Spinal cord (tissue), 10 donors: ENCODE measurements at places on chromosomes 12 and 14. TPM values are rescaled to one million over a fixed set of nuclear protein-coding genes. Genes with fewer than 3 reads are reported as not detected.

GRCh38 chr14:105568859-105569766, 42.7 kb downstream of the TMEM121 start:
- no peak overlapping the region for H3K27ac ChIP-seq
- no peak overlapping the region for H3K4me3 ChIP-seq
- H3K36me3 ChIP-seq = no peaks in the 10 kb centered on the region
- no peaks in the 10 kb centered on the region for H3K4me1 ChIP-seq
- no peak for DNase-seq
- no peaks in the 10 kb centered on the region for H3K27me3 ChIP-seq

DNA sequence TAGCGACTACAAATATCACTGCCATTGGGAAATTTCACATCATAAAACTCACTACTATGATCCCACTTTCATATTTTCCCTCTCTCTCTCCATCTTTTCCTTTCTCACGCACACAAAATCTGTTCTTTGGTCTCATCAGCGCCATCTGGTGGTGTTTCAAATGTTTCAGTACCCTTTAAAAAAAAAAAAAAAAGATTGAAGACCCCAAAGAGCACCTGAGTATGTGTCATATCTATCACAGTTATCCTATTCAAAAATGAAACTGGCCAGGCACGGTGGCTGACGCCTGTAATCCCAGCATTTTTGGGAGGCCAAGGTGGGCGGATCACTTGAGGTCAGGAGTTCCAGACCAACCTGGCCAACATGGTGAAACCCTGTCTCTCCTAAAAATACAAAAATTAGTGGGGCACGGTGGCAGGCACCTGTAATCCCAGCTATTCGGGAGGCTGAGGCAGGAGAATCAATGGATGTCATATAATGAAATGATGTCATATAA, 72.4 kb downstream of the TTC9 start:
- no peaks in the 10 kb centered on the region for H3K27me3 ChIP-seq
- H3K36me3 ChIP-seq = no peaks in the 10 kb centered on the region
- H3K27ac ChIP-seq = no peak overlapping the region
- peak; percentile 77 for DNase-seq
- no peaks in the 10 kb centered on the region for H3K4me1 ChIP-seq

DNA sequence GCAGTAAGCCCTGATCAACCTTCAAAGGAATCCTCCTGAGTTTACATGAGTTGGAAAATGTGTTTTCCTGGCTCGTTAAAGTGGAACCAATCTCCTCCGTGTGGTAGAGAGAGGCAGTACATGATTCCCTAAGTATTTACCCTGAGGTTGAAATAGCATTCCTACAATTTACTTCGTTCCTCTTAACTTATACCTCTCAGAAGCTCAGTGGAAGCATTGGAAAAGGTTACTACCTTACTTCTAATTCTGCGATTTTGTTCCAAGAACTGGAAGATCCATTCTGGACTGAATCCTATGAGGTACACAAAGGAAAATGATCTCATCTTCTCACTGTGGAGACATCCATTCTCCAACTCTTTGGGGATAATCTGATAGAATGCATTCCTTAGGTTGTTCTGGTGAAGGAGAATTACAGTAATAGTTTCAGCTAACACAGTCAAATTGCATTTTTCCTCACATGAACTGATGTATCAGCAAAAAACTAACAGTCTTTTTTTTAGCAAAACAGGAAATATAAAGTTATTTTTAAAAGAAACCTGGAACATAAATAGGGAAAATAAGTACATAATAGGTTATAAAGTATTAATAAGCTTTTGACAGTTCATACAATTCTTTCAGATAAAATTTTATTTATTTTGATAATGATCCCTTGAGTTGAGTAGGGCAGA, 475.6 kb downstream of the PDZRN4 start:
- H3K27me3 ChIP-seq = no peaks in the 10 kb centered on the region
- H3K4me1 ChIP-seq = no peaks in the 10 kb centered on the region
- peak; percentile 40 for DNase-seq
- H3K36me3 ChIP-seq = no peaks in the 10 kb centered on the region
- no peak overlapping the region for H3K27ac ChIP-seq

DNA sequence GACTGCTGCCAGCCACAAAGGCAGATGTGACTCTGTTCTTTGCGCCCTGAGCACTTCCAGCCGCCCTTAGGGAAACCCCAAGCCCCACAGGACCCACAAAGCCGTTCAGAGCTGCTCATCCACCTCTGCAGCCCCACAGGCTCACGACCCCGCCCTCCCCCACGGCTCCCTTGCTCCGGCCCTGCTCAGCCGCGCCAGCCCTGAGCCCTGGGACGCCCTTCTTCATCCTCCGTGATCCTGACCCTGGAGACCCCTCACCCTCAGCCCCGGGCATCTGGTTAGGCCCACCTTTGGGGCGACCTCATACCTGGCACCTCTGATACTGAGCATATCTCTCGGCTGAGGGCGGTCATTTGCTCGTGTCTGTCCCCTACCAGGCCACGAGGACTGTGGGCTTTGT, 125.8 kb upstream of the EVL start:
- H3K4me3 ChIP-seq = no peak overlapping the region
- peaks cover 65% of the 10 kb centered on the region for H3K36me3 ChIP-seq
- no peaks in the 10 kb centered on the region for H3K27me3 ChIP-seq
- H3K27ac ChIP-seq = no peak overlapping the region

DNA sequence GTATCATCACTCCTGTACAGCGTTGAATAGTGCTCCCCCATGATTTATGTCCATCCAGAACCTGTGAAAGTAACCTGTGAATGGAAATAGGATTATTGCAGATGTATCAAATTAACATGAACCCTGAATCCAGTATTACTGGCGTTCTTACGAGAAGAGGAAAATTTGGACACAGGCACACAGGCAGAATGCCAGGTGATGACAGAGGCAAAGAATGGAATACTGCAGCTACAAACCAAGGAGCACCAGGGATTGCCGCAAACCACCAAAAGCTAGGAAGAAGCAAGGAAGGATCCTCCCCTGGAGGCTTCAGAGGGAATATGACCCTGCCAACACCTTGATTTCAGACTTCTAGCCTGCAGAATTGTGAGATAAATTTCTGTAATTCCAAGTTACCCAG, 113.5 kb upstream of the EGLN3 start:
- no peaks in the 10 kb centered on the region for H3K36me3 ChIP-seq
- no peak overlapping the region for H3K4me3 ChIP-seq
- peaks cover 6% of the 10 kb centered on the region for H3K27me3 ChIP-seq
- DNase-seq = no peak
- peaks cover 13% of the 10 kb centered on the region for H3K4me1 ChIP-seq
- H3K27ac ChIP-seq = no peak overlapping the region

DNA sequence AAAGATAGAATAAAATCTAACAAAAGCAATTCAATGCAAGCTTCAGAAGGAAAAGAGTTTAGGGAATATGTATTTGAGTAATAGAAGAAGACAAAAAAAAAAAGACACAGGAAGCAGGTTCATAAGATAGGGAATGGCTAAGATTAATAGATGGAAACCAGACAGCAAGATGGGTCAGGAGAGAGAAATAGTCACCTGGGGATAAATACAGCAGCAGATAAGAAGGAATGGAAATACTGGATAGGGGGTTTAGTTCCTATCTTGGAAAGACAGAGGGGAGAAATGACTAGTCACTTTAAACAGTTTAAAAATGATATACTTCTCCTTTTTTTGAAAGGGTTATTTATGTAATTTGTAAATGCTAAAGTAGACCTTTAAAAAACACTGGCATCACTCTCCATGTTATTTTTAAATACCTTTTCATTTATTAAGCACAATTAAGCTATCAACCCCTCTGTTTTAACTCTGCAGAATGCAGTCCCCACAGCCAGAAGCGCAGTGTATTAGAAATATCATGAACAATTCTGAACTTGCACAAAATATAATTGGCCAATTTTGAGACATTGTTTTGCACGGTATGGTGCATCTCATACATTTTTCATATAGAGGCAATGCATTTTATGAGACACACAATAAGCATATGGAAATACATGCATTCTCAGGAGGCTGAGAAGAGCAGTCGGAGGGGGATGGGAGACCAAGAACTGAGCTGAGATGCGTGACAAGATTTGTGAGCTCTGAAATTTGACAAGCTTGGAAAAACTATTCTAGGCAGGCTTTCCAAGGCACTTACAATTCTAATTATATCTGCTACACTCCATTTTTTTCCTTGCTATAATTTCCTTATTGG, 303.4 kb upstream of the PRICKLE1 start:
- no peak overlapping the region for H3K4me3 ChIP-seq
- H3K36me3 ChIP-seq = no peaks in the 10 kb centered on the region
- H3K4me1 ChIP-seq = no peaks in the 10 kb centered on the region
- no peaks in the 10 kb centered on the region for H3K27me3 ChIP-seq

DNA sequence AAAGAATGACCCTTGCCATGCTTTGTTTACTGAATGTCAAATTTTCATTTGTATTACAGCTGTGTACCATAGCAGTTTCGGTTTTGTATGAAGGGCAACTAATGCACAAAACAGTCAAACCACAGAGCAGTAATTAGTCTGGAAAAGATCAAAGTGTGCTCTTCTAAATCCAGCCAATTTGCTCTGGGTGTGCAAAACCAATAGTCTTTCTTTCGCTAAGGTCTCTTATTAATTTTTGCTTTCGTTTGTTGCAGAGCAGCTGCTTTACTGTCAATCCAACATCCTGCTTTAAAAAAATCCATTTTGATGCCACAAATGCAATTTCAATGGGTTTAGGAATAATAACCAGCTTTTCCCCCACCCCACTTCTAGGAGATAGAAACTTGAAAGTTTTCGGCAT, 114.2 kb downstream of the BRMS1L start:
- H3K27me3 ChIP-seq = no peaks in the 10 kb centered on the region
- DNase-seq = no peak
- no peak overlapping the region for H3K27ac ChIP-seq
- no peaks in the 10 kb centered on the region for H3K4me1 ChIP-seq

- peaks cover 3% of the 10 kb centered on the region for H3K36me3 ChIP-seq
- DNase-seq = no peak
- H3K4me3 ChIP-seq = no peak overlapping the region
- no peaks in the 10 kb centered on the region for H3K27me3 ChIP-seq
Observed at GRCh38 chr12:2179058-2179457, 126.3 kb downstream of the CACNA1C start.

GRCh38 chr14:31990183-31990857, 86.8 kb upstream of the ARHGAP5 start:
- H3K36me3 ChIP-seq = no peaks in the 10 kb centered on the region
- DNase-seq = no peak

DNA sequence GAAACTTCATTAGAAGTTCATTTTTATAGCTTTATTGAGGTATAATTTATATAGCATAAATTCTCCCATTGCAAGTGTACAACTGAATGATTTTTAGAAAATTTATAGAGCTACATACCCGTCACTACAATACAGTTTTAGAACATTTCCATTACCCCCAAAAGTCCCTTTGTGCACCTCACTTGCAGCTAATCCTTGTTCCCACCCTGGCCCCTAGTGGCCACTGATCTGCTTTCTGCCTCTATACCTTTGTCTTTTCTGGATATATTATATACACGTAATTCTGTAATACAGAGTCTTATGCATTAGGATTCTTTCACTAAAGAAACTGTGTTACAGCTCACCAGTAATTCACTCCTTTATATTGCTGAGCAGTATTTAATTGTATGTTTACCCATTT, 145.1 kb upstream of the DIO2 start:
- no peak overlapping the region for H3K4me3 ChIP-seq
- H3K27ac ChIP-seq = no peak overlapping the region
- H3K27me3 ChIP-seq = no peaks in the 10 kb centered on the region
- DNase-seq = no peak

DNA sequence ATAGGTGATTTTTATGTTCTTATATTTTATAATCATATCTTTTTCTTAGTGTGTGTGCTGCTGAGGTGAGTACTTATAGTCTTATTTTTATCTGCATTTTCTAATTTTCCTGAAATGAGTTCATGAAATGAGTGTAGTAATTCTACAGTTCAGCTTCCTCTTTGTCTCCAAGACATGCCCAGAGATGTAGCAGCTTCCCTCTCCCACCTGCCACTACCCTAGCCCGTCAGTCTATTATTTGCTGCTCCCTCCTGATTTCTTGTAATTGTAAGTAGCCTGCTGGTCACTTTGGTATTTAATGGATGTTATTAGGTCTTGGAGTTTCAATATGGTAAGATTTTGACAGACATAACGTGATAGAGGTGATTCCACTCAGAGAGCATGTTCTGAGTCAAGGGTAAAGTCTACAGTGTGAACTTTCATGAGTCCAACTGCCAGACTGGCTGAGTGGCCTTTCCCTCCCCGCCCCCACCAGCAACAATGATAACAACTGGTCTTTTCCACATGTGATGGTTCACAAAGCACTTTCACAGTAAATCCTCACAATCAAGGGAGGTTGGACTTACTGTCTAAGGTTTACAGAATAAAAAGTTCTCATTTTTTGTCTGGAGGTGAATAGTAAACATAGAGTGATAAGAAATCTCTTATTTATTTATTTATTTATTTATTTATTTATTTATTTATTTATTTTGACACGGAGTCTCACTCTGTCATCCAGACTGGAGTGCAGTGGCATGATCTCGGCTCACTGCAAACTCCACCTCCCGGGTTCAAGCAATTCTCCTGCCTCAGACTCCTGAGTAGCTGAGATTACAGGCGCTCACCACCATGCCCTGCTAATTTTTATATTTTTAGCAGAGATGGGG, 4.2 kb upstream of the RIPK3 start:
- no peak for DNase-seq
- no peaks in the 10 kb centered on the region for H3K36me3 ChIP-seq
- H3K4me3 ChIP-seq = no peak overlapping the region
- H3K27ac ChIP-seq = no peak overlapping the region

GRCh38 chr14:90381011-90381786, 15.6 kb upstream of the CALM1 start:
- peak; percentile 66 for DNase-seq
- H3K27me3 ChIP-seq = no peaks in the 10 kb centered on the region
- H3K27ac ChIP-seq = peak overlapping the region; percentile 100

GRCh38 chr12:94244165-94245133, 96.1 kb downstream of the PLXNC1 start:
- no peaks in the 10 kb centered on the region for H3K27me3 ChIP-seq
- H3K36me3 ChIP-seq = no peaks in the 10 kb centered on the region
- H3K4me1 ChIP-seq = peaks cover 5% of the 10 kb centered on the region
- H3K27ac ChIP-seq = no peak overlapping the region
- no peak overlapping the region for H3K4me3 ChIP-seq
- DNase-seq = no peak

DNA sequence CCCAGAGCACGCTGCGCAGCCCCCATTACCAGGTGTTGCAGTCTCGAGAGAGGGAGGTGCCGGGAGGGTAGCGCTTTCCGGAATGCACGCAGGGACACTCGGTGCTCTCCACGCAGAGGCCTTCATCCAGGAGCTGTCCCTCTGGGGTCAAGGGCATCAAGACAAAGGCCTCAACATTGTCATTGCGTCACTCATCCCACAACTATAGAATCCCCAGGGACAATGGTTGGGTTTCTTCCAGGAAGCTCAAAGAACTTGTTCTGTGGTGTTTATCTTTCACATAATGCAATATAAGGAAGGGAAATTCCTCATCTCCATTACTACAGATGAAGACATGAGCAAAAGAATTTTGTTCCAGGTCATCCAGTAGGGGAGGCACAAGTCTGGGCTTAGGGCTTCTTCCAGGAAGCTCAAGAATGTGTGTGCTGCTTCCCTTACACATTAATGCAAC, 52.1 kb downstream of the VWF start:
- H3K4me1 ChIP-seq = peaks cover 25% of the 10 kb centered on the region
- no peak overlapping the region for H3K27ac ChIP-seq
- DNase-seq = no peak
- no peak overlapping the region for H3K4me3 ChIP-seq
- H3K36me3 ChIP-seq = no peaks in the 10 kb centered on the region

FITM1 gene
- not detected for total RNA-seq

NPC2 gene
- total RNA-seq = 76.8 TPM

KRT83 gene
- total RNA-seq = not detected

RNASE4 gene
- total RNA-seq = 13.8 TPM

SLC6A12 gene
- 21.9 TPM for total RNA-seq

TTC9 gene
- 15.8 TPM for total RNA-seq

ALG10B gene
- total RNA-seq = 15.0 TPM
